Stimulated activated CD4-positive, alpha-beta T cell treated with anti-CD3 and anti-CD28 coated beads, TNF-alpha, amount 100 ng/mL, for 48 hours (primary cell): ENCODE measurements at places on chromosomes 13 and 19.
A peak's percentile ranks its signal among the peaks of the same experiment; 100 is the strongest.

- no peak for DNase-seq
Observed at GRCh38 chr19:38917921-38918491, 6.0 kb upstream of the CCER2 start.

DNA sequence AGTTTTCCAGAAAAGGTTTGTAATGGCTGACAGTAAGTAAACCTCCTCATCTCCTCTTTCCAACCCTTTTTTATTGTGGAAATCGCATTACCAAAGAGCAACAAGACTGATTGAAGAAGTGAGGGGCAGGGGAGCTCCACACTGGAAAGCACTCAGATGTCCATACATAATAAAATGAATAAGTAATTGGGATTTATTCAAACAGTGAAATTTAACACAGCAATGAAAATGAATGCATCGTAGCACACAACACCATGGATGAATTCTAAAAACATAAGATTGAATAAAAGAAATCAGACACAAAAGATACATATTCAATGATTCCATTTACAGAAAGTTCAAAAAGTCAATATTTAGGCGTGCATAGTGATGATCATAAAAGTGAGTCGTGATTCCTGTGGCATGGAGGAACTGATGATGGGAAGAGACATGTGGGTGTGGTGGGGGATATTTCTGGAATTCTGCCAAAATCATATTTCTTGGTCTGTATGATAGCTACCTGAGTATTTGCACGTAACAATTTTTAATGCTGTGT, 18.8 kb downstream of the FAM216B start:
- no peak for DNase-seq

- DNase-seq, result no peak
Observed at GRCh38 chr13:86882835-86883234, 788.3 kb upstream of the SLITRK5 start.

- no peak for DNase-seq
Observed at GRCh38 chr13:43278127-43278526, 254.7 kb downstream of the DNAJC15 start.

DNA sequence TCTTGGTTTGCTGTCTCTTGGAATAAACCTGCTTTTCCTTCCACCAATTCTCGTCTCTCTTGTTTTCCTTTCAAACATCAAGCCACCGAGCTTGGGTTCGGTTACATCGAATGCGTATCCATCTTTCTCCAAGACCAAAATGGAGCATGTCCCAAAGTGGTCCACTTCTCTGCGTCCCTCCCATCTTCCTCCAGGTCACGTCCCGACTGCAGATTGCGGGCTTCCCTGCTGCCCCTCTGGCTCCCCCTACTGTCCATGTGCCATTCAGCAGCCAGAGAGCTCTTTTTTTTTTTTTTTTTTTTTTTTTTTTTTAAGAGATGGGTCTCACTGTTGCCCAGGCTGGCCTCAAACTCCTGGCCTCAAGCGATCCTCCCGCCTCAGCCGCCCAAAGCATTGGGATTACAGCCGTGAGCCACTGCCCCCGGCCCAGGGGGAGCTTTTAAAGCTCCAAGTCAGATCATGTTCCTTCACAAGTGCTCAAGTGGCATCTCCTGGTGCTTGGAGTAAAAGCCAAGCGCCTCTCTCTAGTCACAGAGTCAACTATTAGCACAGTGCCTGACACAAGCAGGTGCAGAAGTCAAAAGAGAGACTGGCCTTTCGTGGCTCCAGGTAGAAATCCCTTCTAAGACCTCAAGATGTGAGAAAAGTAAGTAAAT, 10.0 kb downstream of the COL5A3 start:
- peak; percentile 57 for DNase-seq

DNA sequence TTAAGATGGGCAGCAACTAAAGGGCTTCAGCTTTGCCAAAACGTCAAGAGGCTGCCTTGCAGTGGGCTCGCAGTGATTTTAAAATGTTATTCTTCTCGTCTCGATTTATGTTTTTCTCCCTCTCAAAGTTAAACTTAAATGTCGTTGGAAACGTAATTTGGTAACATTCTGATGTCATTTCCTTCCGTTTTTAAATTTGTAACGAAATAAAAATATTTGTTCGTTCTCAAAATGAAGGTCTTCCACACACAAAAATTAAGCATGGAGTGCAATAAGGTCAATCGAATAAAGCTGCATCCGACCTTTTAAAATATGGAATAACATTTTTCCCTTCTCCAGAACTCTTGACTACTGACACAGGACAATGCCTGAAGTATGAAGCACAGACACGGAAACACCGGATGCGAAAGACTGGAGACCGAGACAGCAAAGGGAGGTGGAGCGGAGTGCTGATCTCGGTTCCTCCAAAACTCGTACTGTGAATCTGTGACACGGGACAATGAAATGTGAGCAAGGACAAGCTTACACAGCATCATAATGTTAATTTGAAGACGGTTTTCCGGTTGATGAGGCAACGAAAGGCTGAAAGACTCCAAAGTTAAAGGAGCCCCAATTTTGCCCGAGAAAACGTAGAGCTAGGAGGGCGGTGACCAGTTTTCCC, 850 bp downstream of the MTMR6 start:
- no peak for DNase-seq
